Large intestine (tissue), 12 donors: ENCODE measurements at places on chromosomes 13 and 19. TPM values are rescaled to one million over a fixed set of nuclear protein-coding genes. Genes with fewer than 3 reads are reported as not detected.
A peak's percentile ranks its signal among the peaks of the same experiment; 100 is the strongest.

- no peak overlapping the region for H3K4me3 ChIP-seq
- H3K27ac ChIP-seq = no peak overlapping the region
- H3K36me3 ChIP-seq = no peaks in the 10 kb centered on the region
- H3K4me1 ChIP-seq = no peaks in the 10 kb centered on the region
- H3K27me3 ChIP-seq = peaks cover 4% of the 10 kb centered on the region
Observed at GRCh38 chr13:25707726-25708125, 336.0 kb downstream of the ATP8A2 start.

- no peak overlapping the region for H3K4me3 ChIP-seq
- DNase-seq = no peak
- no peaks in the 10 kb centered on the region for H3K36me3 ChIP-seq
- peaks cover 44% of the 10 kb centered on the region for H3K27me3 ChIP-seq
- H3K4me1 ChIP-seq = no peaks in the 10 kb centered on the region
- no peak overlapping the region for H3K27ac ChIP-seq
Observed at GRCh38 chr19:1073956-1074517, 7.1 kb downstream of the ARHGAP45 start.

DNA sequence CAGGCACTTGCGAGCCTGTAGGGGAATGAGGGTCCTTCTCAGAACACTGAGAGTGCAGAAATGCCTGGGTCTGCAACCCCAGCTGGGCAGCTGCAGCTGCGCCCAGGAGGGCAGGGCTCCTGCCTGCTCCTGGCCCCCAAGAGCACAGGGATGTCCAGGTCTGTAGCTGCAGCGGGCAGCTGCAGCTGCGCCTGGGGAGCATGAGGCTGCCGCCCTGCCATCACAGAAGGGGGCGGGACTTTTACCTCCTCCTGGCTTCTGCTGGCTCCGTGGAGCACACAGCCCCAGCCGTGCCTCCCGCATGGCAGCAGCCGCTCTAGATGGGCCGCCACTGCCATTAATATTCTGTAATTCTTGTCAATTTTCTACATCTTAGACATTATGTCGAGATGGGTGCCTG lies 17.8 kb downstream of the CPB2 start:
- no peak overlapping the region for H3K4me3 ChIP-seq
- no peaks in the 10 kb centered on the region for H3K27me3 ChIP-seq
- H3K36me3 ChIP-seq = no peaks in the 10 kb centered on the region
- no peaks in the 10 kb centered on the region for H3K4me1 ChIP-seq

DNA sequence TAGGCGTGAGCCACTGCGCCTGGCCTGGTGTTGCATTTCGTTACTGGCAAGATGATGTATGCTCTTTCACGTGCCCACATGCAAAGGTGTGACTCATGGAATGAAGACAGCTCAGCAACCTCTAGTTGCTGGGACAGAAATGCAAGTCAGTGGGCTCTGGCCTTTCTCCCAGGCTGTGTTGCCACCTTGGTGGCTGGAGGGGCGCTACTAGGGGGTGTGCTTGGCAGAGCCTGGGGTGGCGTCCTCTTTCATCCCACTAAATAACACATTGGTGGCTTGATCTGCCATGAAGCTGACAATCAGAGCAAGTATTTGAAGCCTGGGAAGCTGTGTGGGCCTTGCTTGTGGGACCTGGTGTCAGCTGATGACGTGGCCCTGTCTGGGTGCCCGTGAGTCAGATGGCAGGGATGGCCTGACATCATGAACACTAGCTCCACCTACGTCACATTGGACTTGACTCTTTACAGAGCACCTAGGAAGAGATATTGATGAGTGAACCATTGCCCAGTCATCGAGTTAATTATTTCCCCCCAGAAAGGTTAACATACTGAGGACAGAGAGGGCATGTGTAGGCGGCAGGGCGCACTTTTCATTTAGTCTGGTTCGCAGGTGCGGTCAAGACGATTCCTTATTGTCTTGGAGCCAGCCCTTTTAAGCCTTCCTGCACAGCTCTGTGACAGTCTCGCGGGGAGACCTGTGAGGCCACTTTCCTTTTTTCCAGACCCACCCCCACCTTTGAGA lies 154.2 kb downstream of the TM9SF2 start:
- H3K4me3 ChIP-seq = peak overlapping the region; percentile 32
- H3K27me3 ChIP-seq = no peaks in the 10 kb centered on the region
- H3K27ac ChIP-seq = peak overlapping the region; percentile 80
- DNase-seq = peak; percentile 94

DNA sequence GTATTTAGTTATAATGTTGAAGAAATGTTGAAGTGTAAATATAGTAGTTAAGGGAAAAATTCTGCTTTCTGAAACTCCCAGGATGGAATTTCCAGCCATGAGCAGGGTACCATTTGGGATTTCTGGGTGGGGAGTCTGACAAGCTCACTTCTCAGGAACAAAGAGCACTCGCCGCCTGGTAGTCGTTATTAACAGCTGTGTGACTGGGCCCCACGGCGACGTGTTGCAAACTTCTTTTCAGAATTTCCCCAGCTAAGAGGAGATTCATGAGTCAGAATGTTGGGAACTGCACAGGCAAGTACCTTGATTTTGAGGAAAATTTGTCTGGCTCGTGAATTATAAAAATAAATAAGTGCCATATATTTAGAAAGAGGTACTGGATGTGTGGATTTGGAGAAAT lies 103.7 kb downstream of the LACC1 start:
- no peaks in the 10 kb centered on the region for H3K36me3 ChIP-seq
- H3K4me1 ChIP-seq = peaks cover 11% of the 10 kb centered on the region
- H3K4me3 ChIP-seq = no peak overlapping the region
- no peaks in the 10 kb centered on the region for H3K27me3 ChIP-seq
- no peak overlapping the region for H3K27ac ChIP-seq
- DNase-seq = no peak

- H3K27me3 ChIP-seq = no peaks in the 10 kb centered on the region
- no peaks in the 10 kb centered on the region for H3K4me1 ChIP-seq
Observed at GRCh38 chr19:19627621-19628500, at the start of gene LPAR2. Gene LPAR2, minus strand, starts transcription at chr19:19628220. Its CDS starts 945 bp downstream, at chr19:19627275.

GRCh38 chr19:1026783-1027649 lies 608 bp downstream of the CNN2 start:
- H3K27ac ChIP-seq = peak overlapping the region; percentile 83
- peaks cover 11% of the 10 kb centered on the region for H3K27me3 ChIP-seq
- H3K36me3 ChIP-seq = peaks cover 5% of the 10 kb centered on the region
- DNase-seq = peak; percentile 31
- H3K4me3 ChIP-seq = peak overlapping the region; percentile 85

DNA sequence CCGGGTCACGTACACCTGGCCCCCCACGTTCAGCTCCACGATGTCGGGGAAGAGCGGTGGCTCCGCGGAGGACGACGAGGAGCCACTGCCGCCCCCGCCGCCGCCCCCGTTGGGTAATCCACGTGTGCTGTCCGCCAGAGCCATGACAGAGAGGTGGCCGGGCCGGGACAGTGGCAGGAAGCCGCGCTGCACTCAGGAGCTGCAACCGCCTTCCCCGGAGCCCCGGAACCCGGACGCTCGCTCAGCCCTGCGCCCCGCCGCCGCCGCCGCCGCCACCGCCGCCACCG lies 257 bp downstream of the KCTD12 start:
- peak overlapping the region; percentile 78 for H3K27ac ChIP-seq
- H3K36me3 ChIP-seq = peaks cover 6% of the 10 kb centered on the region
- no peak for DNase-seq
- H3K4me3 ChIP-seq = peak overlapping the region; percentile 88
- no peaks in the 10 kb centered on the region for H3K27me3 ChIP-seq

DNA sequence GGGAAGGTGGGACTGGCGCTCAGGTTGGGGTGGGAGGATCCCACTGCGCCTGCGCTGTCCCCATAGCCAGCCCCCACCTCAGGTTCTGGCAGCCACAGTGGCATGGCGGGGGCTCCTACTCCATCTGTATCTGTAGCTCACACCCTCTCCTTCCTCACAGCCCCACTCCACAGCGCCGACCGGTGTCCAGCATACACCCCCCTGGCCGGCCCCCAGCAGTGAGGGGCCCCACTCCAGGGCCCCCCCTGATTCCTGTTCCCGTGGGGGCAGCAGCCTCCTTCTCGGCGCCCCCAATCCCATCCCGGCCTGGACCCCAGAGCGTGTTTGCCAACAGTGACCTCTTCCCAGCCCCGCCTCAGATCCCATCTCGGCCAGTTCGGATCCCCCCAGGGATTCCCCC lies 6.0 kb downstream of the TMED1 start:
- H3K36me3 ChIP-seq = peaks cover 71% of the 10 kb centered on the region
- no peaks in the 10 kb centered on the region for H3K27me3 ChIP-seq
- no peaks in the 10 kb centered on the region for H3K4me1 ChIP-seq

DNA sequence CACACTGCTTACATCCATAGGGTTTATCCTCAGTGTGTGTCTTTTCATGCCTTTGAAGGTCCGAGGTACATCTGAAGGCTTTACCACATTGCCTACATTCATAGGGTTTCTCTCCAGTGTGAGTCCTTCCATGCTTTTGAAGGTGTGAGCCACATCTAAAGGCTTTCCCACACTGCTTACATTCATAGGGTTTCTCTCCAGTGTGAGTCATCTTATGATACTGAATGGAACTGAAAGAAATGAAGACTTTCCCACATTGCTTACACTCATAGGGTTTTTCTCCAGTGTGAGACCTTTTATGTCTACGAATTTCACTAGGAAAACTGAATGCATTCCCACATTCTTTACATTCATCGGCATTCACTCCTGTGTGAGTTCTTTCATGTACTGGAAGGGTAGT lies 7.1 kb downstream of the ZNF20 start:
- DNase-seq = no peak
- peaks cover 52% of the 10 kb centered on the region for H3K36me3 ChIP-seq
- H3K27me3 ChIP-seq = no peaks in the 10 kb centered on the region
- no peaks in the 10 kb centered on the region for H3K4me1 ChIP-seq
- no peak overlapping the region for H3K27ac ChIP-seq

- H3K4me3 ChIP-seq = no peak overlapping the region
- no peaks in the 10 kb centered on the region for H3K27me3 ChIP-seq
- no peak for DNase-seq
- no peak overlapping the region for H3K27ac ChIP-seq
- peaks cover 10% of the 10 kb centered on the region for H3K36me3 ChIP-seq
Observed at GRCh38 chr19:33482476-33482875, 39.1 kb downstream of the PEPD start.

DNA sequence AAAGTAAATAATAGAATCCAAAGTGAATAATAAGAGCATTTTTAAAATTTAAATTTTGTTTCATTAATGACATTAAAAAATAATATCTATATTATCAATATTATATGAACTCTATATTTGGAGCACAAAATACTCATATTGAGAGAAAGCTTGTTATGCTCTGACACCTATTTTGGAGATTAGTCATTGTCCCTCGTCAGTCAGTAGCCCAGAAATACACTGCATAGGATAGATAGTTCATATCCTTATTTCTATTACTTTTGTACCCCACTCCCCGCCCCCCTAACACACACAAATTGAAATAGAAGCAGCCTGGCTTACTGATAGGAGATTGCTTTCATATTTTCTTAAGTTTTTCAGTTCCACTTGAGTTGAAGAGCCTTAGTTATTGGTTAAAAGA lies 652.8 kb downstream of the PCDH9 start:
- no peak for DNase-seq
- H3K36me3 ChIP-seq = no peaks in the 10 kb centered on the region
- no peak overlapping the region for H3K27ac ChIP-seq
- no peaks in the 10 kb centered on the region for H3K4me1 ChIP-seq
- no peak overlapping the region for H3K4me3 ChIP-seq

- H3K4me3 ChIP-seq = no peak overlapping the region
- no peaks in the 10 kb centered on the region for H3K27me3 ChIP-seq
- H3K4me1 ChIP-seq = no peaks in the 10 kb centered on the region
- no peak for DNase-seq
Observed at GRCh38 chr13:43008596-43008995, 14.8 kb upstream of the DNAJC15 start.

DNA sequence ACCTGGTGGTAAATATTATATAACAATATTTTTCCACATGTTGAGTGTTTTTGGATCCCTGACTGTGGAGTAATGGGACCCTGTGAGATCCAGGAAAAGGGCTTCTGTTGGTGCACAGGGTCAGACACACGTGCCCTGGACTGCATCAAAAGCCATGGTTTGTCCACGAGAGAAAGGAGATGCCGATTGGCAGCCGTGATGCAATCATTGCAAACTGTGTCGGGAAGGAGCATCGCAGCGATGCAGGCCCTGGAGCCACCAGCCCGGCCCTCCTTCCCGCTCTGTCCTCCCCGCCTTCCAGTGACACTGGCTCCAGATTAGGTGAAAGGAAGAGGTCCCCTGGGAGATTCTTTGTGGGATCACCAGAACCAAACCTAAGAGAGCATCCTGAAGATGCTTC lies 9.1 kb downstream of the COL4A2 start:
- H3K4me1 ChIP-seq = peaks cover 13% of the 10 kb centered on the region
- no peaks in the 10 kb centered on the region for H3K27me3 ChIP-seq
- no peak for DNase-seq
- H3K4me3 ChIP-seq = no peak overlapping the region
- no peak overlapping the region for H3K27ac ChIP-seq

GRCh38 chr19:8333767-8334457 lies 9.2 kb downstream of the KANK3 start:
- no peak overlapping the region for H3K27ac ChIP-seq
- no peak overlapping the region for H3K4me3 ChIP-seq
- no peaks in the 10 kb centered on the region for H3K4me1 ChIP-seq
- H3K36me3 ChIP-seq = no peaks in the 10 kb centered on the region

DNA sequence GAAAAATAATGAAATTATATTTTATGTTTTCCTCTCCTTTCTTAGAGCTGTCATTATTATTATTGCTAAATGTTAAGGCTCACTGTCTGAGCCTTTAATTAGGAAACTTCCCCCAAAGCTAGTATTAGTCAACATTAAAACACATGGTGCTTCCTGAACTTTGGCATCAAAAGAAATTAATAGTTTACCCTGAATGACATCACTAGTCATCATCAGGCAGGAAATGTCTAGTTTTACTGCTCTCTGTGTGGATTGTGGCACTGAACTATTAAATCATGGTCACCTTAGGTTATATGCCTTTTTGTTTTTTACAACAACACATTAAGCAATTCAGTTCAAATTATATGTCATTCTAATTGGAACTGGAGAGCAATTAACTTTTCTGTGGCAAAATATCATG lies 595.5 kb downstream of the SLITRK1 start:
- no peak overlapping the region for H3K27ac ChIP-seq
- no peak overlapping the region for H3K4me3 ChIP-seq
- no peaks in the 10 kb centered on the region for H3K4me1 ChIP-seq
- no peaks in the 10 kb centered on the region for H3K36me3 ChIP-seq
- no peaks in the 10 kb centered on the region for H3K27me3 ChIP-seq
- DNase-seq = no peak

MBD3L3 gene
- not detected for polyA plus RNA-seq

UHRF1 gene
- 17.7 TPM for polyA plus RNA-seq

NAPSA gene
- polyA plus RNA-seq = 2.8 TPM

CA11 gene
- 10.1 TPM for polyA plus RNA-seq

SLC1A6 gene
- 0.31 TPM for polyA plus RNA-seq

PABPC3 gene
- 0.51 TPM for polyA plus RNA-seq

CGB3 gene
- polyA plus RNA-seq = not detected

MAN2B1 gene
- polyA plus RNA-seq = 51.5 TPM

ZNF414 gene
- polyA plus RNA-seq = 21.6 TPM

PPM1N gene
- polyA plus RNA-seq = 1.0 TPM
